ENCODE measurements at places on chromosomes 3 and 15.

DNA sequence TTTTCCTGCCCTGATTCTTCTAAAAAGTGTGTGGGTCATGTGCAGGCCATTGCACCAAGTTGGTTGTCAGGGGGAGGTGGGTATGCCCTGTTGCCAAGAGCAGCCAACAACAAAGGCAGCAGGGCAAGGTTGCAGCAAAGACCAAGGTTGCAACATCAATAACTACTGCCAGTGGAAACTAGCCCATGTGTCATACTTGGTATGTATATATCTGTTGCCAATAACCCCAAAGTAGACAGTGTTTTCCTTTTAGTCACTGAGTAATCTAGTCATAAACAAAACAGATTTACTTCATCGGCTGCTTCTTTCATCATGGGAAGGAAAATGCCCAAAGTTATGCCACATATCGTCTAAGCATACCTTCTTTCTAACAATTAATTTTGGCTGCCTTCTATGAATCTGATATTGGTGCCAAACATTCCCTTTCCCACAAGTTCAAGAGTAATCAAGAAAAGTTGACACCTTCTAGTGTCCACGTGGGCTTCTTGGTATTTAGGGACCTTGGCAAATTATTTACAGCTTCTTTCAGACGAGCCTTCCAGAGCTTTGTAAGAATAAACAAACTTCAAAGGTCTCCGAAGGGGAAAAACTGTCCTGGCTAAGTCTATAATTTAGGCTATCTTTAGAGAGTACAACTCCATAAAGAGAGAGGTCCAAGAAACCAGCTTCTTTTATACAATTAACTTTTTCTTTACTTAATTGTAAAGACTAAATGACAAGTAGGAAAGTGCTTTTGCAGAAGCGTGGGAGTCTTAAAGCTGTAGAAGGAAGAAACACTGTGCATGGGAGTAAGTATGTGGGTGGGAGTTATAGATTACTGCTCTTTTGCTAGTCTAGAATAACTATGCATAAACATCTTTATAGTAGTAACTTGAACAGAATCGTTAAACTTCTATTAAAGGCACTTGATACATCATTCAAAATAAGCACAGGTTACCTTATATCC is 10.0 kb upstream of the MBNL1 start:
- DNase-seq, result no peak

- no peak for DNase-seq
These were observed 465.1 kb upstream of the PDZRN3 start for GRCh38 chr3:74089814-74090213.

- peak; percentile 99 for DNase-seq
These were observed 554 bp upstream of the GSK3B start for GRCh38 chr3:120094776-120095225.

GRCh38 chr3:146692254-146692653 is 87.1 kb upstream of the PLSCR5 start:
- DNase-seq, result no peak

DNA sequence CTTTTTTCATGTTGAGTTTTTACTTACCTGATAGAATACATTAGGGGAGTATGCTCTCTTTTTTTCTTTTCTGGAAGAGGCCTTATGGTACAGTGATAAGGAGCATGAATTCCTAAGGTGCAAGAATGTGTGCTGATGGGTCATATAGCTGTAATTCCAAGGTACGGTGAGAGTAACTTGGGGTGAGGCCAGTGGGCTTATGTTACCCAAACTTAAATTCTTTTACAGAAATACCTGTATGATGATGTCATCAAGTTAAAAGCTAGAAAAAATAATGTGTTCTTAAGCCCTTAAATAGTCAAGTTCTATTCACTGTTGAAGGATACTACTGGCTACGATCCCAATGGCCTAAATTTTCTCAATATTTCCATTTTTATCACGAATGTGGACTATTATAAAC is 111.2 kb downstream of the GMPS start:
- no peak for DNase-seq

DNA sequence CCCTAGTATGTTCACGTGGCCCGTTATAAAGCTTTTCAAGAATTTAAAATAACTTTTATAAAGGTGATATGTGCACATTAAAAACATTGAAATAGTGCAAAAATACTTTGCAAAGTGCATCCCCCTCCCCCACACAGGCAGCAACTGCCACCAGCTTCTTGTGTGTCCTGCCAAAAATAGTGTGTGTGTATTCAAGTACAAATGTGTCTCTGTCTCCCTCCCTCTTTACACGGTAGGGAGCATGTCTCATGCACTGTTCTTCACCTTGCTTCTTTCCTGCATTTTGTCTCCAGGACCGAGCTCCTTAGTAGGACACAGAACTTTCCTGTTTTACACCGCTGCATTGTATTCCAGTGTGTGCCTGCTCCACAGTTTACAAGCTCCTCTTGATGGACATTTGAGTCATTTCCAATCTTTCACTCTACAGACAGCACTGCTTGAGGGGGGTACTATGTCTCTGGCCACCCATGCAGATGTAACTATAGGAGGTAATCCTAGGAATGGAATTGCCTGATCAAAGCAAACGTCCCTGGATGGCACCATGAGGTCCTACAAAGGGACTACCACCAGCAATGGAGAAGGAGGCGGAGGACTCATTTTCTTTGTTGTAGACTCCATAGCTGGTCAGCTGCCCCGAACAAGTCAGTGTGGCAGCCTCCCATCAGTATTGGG is 52.4 kb downstream of the SLC6A6 start:
- DNase-seq, result no peak

All from stimulated activated CD8-positive, alpha-beta memory T cell treated with anti-CD3 and anti-CD28 coated beads, Interleukin-15, amount 100 ng/mL, for 1 hour (primary cell).